K562 (cell line): ENCODE measurements at places on chromosomes 12 and 14.

DNA sequence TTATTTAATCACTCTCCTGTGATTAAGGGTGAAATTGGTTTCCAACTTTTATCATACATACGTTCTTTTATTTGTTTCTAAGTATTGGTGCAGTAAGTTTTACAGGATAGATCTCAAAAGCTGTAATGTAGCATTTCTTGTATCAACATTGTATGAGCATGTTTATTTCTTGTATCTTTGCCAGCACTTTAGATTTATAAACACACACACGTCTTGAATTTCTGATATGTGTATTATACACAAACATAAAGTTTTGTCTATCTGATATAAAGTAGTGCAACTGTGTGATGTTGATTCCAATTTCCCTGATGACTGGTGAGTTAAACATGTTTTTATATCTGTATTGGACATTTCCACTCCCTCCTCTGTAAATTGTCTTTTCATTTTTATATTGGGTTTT is 134.7 kb downstream of the NOVA1 start:
- no peak for DNase-seq

DNA sequence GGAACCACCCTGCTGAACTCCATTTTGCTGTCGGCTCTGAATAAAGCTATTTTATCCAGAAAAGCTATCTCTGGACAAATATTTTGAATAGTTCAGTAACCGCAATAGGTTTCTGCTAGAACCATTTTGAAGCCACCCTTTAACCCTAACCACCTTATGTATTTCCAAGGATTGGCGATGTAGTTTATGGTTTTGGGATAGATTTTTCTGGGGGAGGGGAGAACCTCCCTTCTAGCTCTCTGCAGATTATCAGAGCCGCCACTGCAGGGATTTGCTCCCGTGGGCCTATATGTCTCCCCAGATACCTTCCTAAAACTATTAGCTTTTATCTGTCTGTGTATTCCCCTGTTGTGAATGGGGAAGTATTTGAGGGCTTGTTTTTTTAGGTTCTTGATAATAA is 1.8 kb upstream of the TUBA1B start:
- no peak for DNase-seq

DNA sequence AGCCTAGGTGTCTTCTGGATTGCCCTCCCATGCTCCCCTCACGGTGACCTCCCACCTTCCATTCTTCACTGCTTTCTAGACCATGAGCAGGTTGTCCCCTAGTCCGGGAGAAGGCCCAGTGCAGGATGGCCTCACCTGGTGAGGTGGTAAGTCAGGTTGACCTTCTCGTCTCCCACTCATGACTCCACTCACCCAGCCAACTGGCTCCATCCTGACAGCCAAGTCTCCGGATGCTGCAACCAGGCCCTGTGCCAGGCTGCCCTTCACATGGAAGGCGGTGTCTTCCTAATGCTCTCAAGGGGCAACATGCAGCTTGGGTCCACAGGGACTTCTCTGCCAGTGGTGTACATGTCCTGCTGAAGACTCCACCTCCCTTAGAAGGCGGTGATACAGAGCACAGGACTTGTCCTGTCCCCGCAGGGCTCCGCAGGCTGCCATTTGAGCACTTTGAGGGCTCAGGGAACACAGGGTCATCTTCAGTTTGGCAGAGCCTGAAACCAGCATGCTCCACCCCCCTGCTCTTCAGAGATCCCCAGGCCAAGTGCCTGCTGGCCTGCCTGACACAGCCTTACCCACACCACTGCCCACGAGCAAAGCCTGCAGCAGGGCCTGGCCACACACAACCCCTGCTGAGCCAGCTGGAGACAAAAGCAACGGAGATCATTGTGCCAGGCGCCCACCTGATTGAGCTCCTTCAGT is 25.4 kb downstream of the BATF start:
- no peak for DNase-seq

DNA sequence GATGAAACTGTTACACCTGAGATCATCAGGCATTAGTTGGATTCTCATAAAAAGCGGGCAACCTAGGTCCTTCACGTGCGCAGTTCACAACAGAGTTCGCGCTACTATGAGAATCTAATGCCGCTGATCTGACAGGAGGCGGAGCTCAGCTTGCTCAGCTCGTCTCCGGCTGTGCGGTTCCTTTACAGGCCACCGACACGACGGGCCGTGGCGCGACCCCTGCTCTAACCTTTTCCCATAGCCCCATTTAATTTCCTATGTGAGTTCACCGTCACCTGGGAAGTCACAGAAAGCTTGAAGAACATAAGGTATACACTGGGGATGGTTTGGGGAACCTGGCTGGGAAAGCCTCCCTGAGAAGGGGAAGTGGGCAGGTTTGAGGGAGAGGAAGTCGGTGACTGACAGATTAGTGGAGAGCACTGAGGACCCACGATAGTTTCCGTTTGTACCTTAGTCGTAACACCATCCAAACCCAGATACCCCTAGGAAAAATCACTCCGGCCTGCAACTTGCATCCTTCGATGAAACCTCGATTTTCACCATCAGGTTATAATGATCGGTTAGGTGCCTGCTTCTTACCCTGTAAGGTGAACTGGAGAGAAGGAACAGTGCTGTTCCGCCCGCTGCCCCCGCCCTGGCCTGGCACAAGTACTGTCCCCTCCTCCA is 2.8 kb upstream of the AAAS start:
- peak; percentile 56 for DNase-seq

DNA sequence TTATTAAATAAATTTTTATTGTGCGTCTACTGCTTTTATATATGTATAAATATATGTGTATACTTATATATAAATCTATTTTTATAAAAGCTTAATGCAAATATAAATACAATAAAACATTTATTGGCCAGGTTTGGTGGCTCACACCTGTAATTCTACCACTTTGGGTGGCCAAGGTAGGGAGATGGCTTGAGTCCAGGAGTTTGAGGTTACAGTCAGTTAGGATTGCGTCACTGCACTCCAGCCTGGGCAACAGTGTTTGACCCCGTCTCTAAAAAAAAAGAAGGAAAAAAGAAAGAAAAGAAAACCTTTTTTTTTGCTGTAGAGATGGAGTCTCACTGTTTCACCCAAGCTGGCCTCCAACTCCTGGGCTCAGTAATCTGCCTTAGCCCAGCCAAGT is 20.9 kb downstream of the ACTR6 start:
- DNase-seq = no peak

DNA sequence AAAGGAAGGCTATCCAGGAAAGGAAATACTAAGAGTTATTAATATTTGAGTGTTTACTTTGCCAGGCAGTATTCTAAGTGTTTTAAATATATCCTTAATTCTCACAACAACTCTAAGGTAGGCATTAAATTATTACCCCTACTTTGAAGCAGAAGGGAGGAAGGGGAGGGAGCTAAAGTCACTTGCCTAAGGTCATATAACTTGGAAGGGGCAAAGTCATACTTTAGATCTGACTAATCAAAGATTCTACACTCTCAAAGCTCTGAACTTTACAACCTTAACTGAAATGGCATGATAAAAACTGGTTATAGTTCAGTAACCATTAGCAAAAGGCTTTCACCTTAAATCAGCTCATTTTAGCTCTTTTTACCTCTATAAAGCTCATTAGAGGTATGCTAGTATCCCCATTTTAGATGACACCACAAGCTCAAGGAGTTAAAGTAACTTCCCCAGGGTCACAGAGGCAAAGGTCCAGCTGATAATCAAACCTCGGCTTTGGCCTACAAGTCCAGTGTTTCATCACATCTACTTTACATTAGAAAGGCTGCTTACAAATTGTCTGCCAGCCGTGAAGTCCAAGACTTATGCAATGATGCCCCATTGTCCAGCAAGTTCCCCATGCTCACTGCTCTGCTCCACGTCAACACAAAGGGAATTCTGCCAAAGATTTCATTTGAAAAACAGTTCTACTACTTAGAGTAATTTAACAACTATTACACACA is 223.9 kb downstream of the MED13L start:
- no peak for DNase-seq

- DNase-seq = no peak
Observed at GRCh38 chr12:103978384-103978982, 12.8 kb downstream of the TDG start.

DNA sequence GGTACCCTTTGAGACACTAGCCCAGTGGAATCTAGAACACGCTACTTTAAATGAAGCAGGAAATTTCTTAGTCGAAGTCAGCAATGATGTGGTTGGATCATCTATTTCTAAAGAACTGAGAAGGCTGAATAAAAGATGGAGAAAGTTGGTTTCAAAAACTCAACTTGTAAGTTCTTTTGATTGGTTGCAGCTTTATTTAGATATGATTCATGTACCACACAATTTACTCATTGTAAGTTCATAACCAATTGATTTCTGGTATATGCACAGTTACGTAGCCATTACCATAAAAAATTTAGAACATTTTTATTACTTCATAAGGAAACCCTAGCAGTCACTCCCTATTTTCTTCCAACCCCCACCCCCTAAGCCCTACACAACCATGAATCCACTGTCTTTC is 129.8 kb downstream of the SYNE2 start:
- DNase-seq = no peak

DNA sequence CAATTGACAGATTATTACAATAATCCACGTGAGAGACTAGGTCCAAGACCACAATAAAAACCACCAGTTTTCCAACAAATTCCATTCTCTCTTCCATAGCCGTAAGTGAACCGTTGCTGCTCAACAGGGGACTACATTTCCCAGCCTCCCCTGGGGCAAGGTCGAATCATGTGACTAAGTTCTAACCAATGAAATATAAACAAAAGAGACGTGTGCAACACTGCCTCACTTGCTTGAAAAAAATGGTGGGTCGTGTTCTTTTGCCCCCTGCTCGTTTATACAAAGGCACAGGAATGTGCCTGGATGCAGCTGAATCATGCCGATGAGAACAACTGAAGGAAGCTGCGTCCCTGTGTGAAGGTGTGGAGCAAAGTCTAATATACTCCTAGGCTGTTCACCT is 51.1 kb downstream of the HSPB8 start:
- peak; percentile 70 for DNase-seq

GRCh38 chr14:72515779-72516770 is 377.8 kb downstream of the DPF3 start:
- no peak for DNase-seq

DNA sequence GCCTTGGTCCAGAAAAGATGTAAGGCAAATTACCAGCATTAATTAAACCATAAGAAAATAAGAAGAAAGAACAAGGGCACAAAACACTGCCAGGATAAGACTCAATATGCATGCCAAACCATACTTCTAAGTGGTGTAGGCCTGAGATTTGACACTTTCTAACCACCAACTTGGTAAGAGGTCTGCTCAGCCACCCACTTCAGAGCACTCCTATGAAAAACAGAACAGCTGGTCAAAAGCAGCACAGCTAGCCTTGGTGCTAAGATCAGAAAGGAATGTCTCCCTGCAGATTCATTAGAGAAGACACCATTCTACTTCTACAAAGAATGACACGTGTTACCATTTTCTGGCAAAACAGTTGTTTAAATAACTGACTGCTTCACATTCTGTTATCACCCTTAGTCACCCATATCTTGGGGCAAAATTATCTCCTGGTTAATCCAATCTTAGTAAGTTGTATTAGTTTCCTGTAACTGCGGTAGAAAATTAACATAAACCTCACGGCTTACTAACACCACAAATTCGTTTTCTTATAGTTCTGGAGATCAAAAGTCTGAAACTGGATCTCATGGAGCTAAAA is 13.2 kb downstream of the RPS6KA5 start:
- no peak for DNase-seq

GRCh38 chr12:16307856-16308475 is 30.5 kb upstream of the SLC15A5 start:
- DNase-seq = no peak

DNA sequence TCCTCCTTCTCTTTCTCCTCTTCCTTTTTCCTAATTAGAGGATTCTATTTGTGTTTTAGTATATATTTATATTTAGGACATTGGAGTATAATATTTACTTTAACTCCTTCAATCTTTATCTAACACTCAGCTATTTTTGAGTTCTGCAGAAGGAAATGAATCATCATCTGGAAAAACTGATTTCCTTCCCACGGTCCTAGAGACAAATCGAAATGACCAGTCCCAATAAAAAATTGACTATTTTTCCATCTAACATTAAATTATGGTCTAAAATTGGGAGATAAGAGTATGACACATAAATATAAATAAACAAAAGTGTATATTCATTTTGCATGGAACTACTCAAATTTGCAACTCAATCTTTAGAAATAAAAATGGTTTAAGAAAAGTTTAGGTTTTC is 167.4 kb downstream of the TMTC3 start:
- no peak for DNase-seq

- no peak for DNase-seq
Observed at GRCh38 chr12:133129368-133130037, 571 bp downstream of the ZNF891 start.

GRCh38 chr12:45981075-45981837 is 9.1 kb downstream of the SCAF11 start:
- no peak for DNase-seq

GRCh38 chr14:25150934-25151790 is 101.2 kb upstream of the STXBP6 start:
- peak; percentile 31 for DNase-seq

- DNase-seq = peak; percentile 7
Observed at GRCh38 chr14:60721326-60722106, 2.6 kb downstream of the SIX4 start.

- DNase-seq = no peak
Observed at GRCh38 chr12:38222011-38222410, 94.6 kb upstream of the ALG10B start.

DNA sequence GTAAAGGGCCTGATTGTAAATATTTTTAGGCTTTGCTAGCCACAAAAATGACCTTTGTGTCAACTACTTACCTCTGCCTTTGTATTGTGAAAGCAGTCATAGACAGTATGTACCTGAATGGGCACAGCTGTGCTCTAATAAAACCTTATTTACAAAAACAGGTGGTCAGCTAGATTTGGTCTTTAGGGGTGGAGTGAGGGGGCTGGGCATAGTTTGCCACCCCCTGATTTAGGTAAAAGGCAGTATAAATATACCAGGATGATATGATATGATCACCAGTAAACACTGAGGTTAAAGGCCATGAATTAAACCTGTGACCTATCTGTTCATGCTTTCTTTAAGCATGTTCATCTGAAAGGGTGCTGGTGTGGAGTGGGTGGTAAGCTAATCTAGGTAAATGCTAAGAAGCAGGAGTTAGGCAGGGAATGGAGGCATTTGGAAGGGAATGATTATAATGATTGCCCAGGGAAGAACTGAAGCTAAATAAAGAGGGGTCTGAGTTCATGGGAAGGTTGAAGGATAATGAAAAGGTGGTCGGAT is 77.1 kb upstream of the BCAT1 start:
- DNase-seq = no peak

DNA sequence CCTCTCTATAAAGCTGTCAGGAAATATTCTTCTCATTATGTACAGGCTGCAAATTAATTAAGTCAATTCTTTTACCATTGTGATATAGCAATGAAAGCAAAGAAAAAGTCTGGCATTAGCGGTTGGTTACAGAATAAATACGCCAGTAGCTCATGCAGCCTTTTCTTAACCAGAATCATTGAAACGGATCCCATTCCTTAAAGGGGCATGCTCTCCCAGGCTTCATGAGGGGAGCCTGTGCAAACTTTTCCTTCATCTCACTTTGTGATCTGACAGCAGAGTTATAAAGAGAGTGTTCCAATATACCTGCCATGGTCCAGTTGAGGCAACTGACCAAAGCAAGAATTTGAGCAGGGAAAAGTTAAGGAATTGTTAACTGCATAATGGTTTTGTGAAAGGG is 337.7 kb downstream of the EMP1 start:
- no peak for DNase-seq

- DNase-seq = no peak
Observed at GRCh38 chr14:100298551-100299237, 7.5 kb downstream of the SLC25A29 start.
